ENCODE measurements at places on chromosomes 1 and 21.

DNA sequence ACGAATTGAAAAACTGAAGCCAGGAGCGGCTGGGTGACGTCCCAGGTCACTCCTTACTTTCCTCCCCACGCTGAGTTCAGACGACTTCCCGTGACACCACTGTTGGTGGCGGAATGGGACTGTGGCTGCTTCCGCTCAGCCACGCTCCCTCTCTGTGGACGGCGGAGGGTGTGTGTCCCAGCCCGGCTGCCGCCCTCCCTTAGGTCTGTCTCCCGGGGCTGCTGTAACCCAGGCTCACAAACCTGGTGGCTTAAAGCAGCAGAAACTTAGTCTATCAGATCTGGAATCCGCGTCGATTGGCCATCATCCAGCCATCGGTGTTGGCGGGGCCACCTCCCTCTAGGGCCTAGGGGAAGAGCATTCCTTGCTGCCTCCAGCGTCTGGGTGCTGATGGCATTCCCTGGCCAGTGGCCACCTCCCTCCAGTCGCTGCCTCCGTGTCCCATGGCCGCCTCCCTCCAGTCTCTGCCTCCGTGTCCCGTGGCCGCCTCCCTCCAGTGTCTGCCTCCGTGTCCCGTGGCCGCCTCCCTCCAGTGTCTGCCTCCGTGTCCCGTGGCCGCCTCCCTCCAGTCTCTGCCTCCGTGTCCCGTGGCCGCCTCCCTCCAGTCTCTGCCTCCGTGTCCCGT lies 17.5 kb downstream of the TRPM2 start:
- no peak for DNase-seq

DNA sequence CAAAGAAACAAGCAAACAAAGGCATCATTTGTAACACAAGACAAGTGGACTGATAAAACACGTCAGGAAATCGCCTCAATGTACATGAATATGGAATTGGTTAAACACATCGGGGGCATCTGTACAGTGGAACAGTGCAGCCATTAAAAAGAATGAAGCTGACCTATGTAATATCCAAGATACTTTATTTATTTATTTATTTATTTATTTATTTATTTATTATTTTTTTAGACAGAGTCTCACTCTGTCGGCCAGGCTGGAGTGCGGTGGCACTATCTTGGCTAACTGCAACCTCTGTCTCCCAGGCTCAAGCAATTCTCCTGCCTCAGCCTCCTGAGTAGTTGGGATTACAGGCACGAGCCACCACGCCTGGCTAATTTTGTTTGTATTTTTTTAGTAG lies 75.4 kb upstream of the SLC45A1 start:
- DNase-seq: no peak

- no peak for DNase-seq
These were observed 14.7 kb upstream of the ALG6 start for GRCh38 chr1:63352736-63353135.

DNA sequence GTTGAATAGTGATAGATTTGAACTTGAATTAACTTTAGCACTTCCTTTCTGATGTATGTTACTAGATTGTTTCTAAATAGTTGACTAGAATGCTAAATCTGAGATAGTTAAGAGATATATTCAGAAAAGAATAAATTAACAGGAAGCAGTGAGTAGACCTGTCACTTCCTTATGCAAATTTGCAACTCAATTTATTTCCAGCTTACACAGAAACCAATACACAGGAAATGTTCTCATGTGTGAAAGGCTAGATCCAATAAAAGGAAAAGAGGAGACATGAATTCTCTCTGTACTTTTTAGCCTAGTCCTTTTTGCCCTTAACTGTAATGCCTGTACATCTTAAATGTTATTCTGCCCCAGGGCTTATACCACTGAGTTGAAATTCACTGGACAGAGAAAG lies 522.3 kb downstream of the COL11A1 start:
- no peak for DNase-seq

DNA sequence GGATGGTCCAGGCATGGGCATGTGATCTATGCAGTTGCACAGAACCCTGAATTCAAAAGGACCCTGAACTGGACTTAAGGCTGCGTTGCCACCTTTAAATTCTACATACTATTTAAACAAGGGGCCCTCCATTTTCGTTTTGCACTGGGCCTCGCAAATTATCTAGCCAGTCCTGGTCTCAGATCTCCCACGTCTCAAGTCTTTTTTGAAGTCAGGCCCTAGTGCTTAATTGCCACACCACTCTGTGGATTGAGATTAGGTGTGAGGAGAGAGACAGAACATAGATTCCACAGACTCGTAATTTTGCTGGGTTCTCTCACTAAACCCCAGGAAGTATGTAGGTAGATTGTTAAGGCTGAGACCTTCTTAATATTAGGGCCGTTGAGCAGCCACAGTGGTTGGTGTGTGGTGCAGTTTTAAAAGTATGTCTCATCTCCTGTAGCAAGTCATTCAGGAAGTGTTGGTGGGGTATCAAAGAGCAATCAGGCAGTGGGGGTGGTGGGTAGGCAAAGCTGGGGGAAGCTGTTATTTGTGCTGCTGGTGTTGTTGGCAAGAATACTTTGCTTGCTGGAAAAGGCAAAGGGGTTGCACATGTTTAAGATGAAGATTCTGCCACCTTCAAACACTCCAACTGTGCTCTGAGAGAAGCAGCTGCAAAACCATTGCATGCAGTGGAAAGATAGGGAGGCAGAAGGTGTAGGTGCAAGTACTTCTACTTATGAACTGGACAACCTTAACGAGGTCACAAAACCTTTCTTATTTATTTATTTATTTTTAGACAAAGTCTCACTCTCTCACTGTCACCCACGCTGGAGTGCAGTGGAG lies 11.2 kb downstream of the CD84 start:
- DNase-seq: peak; percentile 66

DNA sequence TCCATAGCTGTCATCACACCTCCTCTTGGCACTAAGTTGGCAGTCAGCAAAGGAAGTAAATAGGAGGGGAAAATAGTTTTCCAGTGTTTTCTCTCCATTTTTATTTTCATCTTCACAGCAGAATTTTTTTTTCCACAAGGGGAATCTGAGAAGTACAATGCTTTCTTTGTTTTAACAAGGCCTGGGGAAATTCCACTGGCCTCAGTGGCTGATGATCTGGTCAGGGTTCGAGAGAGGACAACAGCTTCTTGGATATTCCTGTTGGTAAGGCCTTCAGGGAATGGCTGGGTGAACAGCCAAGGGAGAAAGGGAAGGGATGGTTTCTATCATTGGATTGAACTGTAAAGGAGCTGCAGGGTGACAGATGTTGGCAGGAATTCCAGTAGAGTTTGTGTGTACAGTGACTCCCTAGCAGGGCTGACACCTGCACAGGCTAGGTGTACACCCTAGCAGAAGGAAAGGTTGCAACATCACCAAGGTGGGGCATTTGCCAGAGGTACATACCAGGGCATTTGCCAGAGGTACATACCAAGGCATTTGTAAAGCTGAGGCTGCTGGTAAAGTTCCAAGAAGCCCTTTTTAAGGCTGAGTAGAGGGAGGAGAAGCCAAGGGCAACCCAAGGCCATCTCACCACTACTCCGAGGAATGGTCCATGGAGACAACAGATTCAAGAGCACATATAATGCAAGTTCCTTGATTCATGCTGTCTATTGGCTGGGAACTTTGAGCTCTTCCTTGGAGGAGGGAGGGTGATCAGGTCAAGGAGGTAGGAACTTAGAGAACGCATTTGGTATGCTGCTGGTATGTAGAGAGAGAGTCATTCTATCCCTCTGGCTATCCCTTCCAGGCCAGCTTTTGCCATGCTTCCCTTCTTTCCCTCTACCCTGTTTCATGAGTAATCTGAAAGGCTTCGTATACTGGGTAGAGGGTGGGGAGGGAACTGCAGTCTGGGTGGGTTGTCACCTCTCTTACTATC lies 3.1 kb downstream of the GJA5 start:
- no peak for DNase-seq

- no peak for DNase-seq
These were observed 2.0 kb downstream of the COL18A1 start for GRCh38 chr21:45406801-45407628.

DNA sequence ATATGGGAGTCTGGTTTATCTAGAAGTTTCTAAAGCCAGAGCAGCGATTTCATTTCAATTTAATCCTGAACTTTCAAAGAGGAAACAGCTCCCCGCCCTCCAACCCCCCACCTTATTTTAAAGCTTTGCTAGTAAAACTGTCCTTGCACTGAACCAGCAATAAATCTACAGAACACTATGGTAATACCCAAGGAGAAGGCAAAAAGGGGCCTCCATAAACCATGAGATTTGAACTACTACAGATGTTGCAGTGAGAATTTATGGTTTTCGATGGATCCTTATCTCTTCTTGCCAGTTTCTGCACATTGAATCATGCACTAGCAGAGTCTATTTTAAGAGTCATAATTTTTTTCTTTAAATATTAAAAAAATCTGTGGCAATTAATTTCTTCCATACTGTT lies 64.8 kb upstream of the BEND5 start:
- DNase-seq: no peak

GRCh38 chr21:44018813-44019567 lies 6.9 kb downstream of the TRAPPC10 start:
- DNase-seq: no peak

DNA sequence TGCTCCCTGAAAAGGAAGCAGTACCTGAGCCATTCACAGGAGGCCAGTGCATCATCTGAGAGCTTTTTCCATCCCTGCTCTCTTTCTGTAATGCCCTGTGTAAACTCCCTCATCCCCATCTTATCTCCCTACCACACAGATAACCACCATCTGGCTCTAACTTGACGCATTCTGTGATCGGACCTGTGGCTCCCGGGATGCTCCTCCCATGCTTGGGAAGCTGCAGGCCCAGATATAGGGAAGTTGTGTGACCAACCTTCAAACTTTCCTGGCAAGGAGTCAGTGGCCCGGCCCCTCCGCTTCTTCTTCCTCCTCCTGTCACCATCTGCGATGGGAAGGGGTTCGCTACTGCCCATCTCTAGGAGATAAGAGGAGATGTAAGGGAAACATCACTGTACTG lies 21.1 kb downstream of the MKNK1 start:
- DNase-seq: no peak

GRCh38 chr1:116545359-116545705 lies 25.5 kb downstream of the CD58 start:
- no peak for DNase-seq

DNA sequence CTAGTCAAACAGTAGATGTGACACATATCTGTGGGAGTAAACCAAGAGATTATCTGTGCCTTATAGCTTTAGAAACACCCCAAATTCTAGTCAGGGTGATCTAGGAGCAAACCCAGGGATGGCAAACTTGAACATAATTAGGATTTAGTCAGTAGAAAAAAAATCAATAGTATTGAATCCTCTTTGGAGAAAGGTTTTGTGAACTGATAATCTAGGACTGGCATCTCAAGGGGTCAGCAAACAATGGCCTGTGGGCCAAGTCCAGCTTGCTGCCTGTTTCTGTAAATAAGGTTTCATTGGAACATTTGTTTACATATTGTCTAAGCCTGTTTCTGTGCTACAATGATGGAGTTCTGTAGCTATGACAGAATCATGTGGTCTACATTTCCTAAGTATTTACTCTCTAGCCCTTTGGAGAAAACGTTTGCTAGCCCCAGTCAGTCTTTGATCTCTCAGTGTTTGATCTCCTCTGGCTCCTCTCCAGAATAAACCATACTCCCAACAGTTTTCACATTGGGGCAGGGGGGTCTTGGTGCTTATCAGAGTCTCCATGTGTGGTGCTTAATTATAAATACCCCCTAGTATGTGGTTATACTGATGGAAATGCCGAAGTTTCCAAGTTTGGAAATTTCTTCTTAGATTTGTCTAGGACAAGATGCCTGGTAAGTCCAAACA lies 385.8 kb downstream of the NTNG1 start:
- DNase-seq: no peak

- no peak for DNase-seq
These were observed 709 bp downstream of the TNFRSF14 start for GRCh38 chr1:2556678-2557481.

- no peak for DNase-seq
These were observed 103.5 kb downstream of the RPE65 start for GRCh38 chr1:68346188-68346808.

DNA sequence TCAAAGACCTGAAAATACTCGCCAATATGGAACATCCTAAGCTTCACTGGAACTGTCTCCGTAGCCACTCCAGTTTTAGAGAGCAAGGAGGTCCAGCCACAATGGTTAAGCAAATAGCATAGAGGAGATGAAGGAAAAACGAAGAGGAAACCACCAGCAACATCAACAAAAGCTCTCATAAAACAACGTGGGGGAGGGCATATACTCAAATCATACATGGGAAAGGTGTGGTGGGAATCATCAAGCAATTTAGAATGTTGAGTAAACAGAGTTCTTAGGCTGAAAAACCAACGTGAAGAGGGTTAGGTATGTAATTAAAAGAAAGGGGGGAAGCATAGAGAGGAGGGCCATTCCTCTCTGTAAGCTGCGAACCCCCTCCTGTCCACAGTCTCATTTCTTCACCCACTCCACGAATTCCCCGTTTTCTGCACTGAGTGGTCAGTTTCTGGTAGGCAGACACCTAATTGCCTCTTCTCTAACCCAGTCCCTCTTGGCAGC lies 1.0 kb downstream of the TMEM59 start:
- no peak for DNase-seq

DNA sequence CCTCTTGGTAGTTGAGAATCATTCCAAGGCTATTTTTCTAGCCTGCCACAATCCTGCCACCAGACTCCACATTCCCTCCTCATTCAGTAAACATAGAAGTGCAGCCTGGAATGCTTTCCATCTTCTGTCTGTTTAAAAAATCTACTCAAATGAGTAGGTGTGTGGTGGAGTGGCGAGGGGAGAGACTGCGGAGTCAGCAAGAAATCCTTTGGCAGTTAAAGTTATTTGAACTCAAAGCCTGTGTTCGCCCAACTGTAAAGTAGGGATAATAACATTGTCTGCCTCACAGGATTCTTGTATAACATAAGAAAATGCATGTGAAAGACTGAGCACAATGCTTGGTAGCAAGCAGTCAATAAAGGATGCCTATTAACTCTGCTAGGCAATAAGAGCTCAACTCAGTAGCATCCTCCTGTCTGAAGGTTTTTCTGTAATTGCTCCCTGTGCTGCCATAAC lies 22.2 kb upstream of the DPT start:
- DNase-seq: no peak

DNA sequence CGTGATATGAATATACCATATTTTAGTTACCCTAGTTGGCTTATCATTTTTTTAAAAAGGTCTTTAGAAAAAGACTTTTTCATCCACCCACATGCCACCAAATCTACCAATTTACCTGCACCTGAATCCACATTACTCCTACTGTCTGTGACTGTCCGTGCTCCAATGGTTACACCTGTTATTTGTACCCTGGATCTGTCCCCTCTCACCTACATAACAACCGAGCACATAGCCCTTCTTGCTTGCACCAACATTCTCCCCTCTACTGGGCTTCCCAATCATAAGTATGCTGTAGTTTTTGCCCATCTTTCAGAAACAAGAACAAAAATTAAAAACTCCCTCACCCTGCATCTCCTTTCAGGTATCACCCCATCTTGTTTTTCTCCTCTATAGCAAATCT lies 17.6 kb downstream of the SOD1 start:
- no peak for DNase-seq

DNA sequence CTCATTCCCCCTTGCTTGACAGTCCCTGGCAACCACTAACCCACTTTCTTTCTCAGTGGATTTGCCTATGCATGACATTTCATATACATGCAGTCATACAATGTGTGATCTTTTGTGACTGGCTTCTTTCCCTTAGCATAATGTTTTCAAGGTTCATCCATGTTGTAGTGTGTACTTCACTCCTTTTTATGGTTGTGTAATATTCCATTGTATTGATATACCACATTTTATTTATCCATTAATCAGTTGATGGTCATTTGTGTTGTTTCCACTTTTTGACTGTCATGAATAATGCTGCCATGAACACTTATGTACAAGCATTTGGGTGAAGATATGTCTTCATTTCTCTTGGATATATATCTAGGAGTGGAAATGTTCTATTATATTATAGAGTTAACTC lies 127.7 kb upstream of the GRIK3 start:
- DNase-seq: no peak

GRCh38 chr21:42190486-42190863 lies 28.5 kb upstream of the ABCG1 start:
- no peak for DNase-seq
